Thoracic aorta (tissue), 2 donors: ENCODE measurements at places on chromosomes 4 and X. TPM values are rescaled to one million over a fixed set of nuclear protein-coding genes. Genes with fewer than 3 reads are reported as not detected.

DNA sequence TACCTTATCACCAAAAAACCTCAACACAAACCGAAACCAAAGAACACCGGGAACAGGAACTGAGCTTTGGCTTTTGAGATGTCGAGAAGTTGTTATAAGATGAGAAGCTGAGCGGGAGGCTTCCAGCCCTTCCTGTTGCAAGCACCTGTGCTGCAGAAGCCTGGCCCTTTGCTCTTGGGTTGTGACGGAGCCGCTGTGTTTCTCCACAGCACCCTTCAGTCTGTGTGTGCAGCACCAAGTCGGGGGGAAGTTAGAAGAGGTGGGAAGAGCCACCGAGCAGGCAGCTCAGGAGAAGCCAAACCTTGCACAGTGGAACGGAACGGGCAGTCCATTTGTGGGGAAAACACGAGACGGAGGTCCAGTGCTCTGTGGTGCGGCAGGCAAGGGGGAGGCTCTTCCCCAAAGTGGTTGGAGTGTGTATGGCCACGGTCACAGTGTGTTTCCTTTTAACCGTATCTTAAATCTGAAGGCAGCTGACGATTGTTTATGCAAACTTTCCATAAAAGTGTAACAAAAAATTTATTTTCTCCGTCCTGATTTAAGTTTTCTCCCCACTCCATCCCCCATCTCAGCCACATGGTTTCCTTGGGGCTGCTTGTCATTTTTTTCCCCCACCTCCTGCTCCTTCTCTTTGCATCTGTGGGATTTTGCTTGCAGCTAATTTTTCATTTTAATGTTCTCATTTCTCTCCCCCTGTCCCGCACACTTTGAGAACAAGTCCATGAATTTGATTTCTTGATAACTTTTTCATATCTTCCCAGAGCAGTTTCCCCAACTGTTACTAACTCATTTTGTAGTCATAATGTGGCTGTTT is 123.7 kb downstream of the STOX2 start:
- no peak for DNase-seq
- H3K4me1 ChIP-seq, result no peaks in the 10 kb centered on the region
- no peaks in the 10 kb centered on the region for H3K36me3 ChIP-seq

- H3K27ac ChIP-seq, result no peak overlapping the region
- no peak for DNase-seq
- no peaks in the 10 kb centered on the region for H3K27me3 ChIP-seq
Measured at GRCh38 chr4:146232131-146232722, 17.9 kb downstream of the REELD1 start.

The TEC gene
- 4.5 TPM for total RNA-seq

- no peaks in the 10 kb centered on the region for H3K27me3 ChIP-seq
- peak overlapping the region; percentile 99 for H3K4me3 ChIP-seq
- peaks cover 27% of the 10 kb centered on the region for H3K4me1 ChIP-seq
- peaks cover 3% of the 10 kb centered on the region for H3K36me3 ChIP-seq
Measured at GRCh38 chr4:15003401-15003890, 1.2 kb downstream of the CPEB2 start.

- peaks cover 37% of the 10 kb centered on the region for H3K4me1 ChIP-seq
- H3K27ac ChIP-seq, result peak within 1 kb of the TSS; percentile 86
- DNase-seq, result peak; percentile 13
- no peaks in the 10 kb centered on the region for H3K36me3 ChIP-seq
- H3K4me3 ChIP-seq, result peak within 1 kb of the TSS; percentile 86
- H3K27me3 ChIP-seq, result no peaks in the 10 kb centered on the region
Measured at GRCh38 chr4:56907489-56908205, at the start of gene REST. Gene REST (plus strand): TSS chr4:56907900. CDS start chr4:56910639, 2,739 bp downstream.

- no peak overlapping the region for H3K27ac ChIP-seq
- no peak for DNase-seq
- H3K36me3 ChIP-seq, result peaks cover 7% of the 10 kb centered on the region
- H3K4me1 ChIP-seq, result no peaks in the 10 kb centered on the region
- no peaks in the 10 kb centered on the region for H3K27me3 ChIP-seq
Measured at GRCh38 chr4:153281476-153281875, 63.0 kb upstream of the MND1 start.

The RNF212 gene
- 1.2 TPM for total RNA-seq

GRCh38 chr4:110532901-110533589 is 57.1 kb downstream of the ENPEP start:
- peak overlapping the region; percentile 57 for H3K4me3 ChIP-seq
- no peak overlapping the region for H3K27ac ChIP-seq
- H3K27me3 ChIP-seq, result no peaks in the 10 kb centered on the region
- no peaks in the 10 kb centered on the region for H3K36me3 ChIP-seq
- peaks cover 6% of the 10 kb centered on the region for H3K4me1 ChIP-seq

- no peak overlapping the region for H3K4me3 ChIP-seq
- no peaks in the 10 kb centered on the region for H3K36me3 ChIP-seq
- no peaks in the 10 kb centered on the region for H3K27me3 ChIP-seq
- no peaks in the 10 kb centered on the region for H3K4me1 ChIP-seq
- no peak overlapping the region for H3K27ac ChIP-seq
- no peak for DNase-seq
Measured at GRCh38 chr4:109998867-109999584, 86.3 kb downstream of the EGF start.

The CT45A3 gene
- not detected for total RNA-seq

- H3K4me1 ChIP-seq, result no peaks in the 10 kb centered on the region
- DNase-seq, result no peak
- H3K36me3 ChIP-seq, result no peaks in the 10 kb centered on the region
- H3K4me3 ChIP-seq, result no peak overlapping the region
- no peak overlapping the region for H3K27ac ChIP-seq
- H3K27me3 ChIP-seq, result no peaks in the 10 kb centered on the region
Measured at GRCh38 chrX:3134316-3134945, 93.2 kb downstream of the ARSF start.

The MAGEA2B gene
- total RNA-seq, result not detected

The CLCN4 gene
- 3.5 TPM for total RNA-seq

- no peak overlapping the region for H3K4me3 ChIP-seq
- no peak overlapping the region for H3K27ac ChIP-seq
- H3K4me1 ChIP-seq, result no peaks in the 10 kb centered on the region
- H3K27me3 ChIP-seq, result no peaks in the 10 kb centered on the region
- no peak for DNase-seq
- no peaks in the 10 kb centered on the region for H3K36me3 ChIP-seq
Measured at GRCh38 chr4:32394255-32394654, 1674.1 kb downstream of the PCDH7 start.

GRCh38 chr4:188053302-188053701 is 56.1 kb downstream of the TRIML2 start:
- no peaks in the 10 kb centered on the region for H3K27me3 ChIP-seq
- no peaks in the 10 kb centered on the region for H3K36me3 ChIP-seq
- no peak overlapping the region for H3K27ac ChIP-seq
- H3K4me3 ChIP-seq, result no peak overlapping the region

GRCh38 chr4:188423039-188423438 is 283.8 kb downstream of the TRIML1 start:
- no peak overlapping the region for H3K27ac ChIP-seq
- DNase-seq, result no peak
- no peaks in the 10 kb centered on the region for H3K4me1 ChIP-seq
- H3K36me3 ChIP-seq, result no peaks in the 10 kb centered on the region
- H3K27me3 ChIP-seq, result no peaks in the 10 kb centered on the region

DNA sequence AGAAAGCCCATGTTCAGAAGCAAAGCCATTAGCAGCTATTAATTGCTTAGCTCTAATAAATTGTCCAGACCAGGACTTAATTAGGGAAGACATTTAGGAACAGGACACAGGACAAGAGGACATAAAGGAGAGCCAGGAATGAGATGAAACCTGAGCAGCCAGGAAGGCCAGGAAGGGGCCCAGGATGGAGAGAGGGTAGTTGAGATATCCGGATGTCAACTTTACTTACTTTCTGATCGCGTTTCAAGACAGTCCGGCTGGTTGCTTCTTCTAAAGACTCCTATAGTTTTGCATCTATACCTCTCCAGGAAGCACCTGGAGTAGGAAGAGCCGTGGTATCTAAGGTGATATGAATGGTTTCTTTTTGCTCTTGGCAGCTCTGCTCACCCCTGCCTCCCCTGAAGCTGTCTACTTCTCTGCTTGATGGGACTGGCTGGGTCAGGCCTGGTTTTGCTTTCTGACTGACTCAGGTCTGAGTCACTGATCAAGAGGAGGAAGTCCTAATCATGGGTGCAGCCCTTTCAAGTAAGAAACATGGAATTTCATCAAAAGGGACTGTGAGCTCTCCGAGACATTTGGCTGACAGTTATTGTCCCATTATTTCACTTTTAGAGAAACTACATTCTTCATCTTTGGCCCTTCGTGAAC is 733.3 kb downstream of the RPA4 start:
- H3K4me1 ChIP-seq, result no peaks in the 10 kb centered on the region
- no peaks in the 10 kb centered on the region for H3K36me3 ChIP-seq
- no peaks in the 10 kb centered on the region for H3K27me3 ChIP-seq
- H3K27ac ChIP-seq, result no peak overlapping the region
- DNase-seq, result no peak

DNA sequence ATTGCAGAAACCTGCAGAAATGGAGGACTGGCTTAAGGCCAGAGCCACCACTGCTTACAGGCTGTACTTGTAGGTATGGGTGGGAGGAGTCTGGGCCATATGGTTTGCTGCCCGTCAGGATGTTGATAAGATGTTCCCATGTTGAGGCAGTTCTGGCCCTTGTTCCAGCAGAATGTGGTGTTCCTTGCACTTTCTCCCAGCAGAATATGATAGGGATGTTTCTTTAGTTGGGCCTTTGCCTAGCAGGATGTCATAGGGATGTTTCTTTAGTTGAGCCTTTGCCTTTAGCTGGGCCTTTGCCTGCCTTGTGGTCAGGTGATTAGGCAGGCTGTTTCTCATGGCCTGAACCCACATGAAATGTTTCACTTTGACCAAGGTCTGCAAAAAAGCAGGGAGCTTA is 139.1 kb upstream of the PAQR3 start:
- H3K27me3 ChIP-seq, result no peaks in the 10 kb centered on the region
- H3K4me3 ChIP-seq, result no peak overlapping the region
- no peaks in the 10 kb centered on the region for H3K4me1 ChIP-seq
